ENCODE measurements at places on chromosomes 1 and 21. TPM values are rescaled to one million over a fixed set of nuclear protein-coding genes. Genes with fewer than 3 reads are reported as not detected.

DNA sequence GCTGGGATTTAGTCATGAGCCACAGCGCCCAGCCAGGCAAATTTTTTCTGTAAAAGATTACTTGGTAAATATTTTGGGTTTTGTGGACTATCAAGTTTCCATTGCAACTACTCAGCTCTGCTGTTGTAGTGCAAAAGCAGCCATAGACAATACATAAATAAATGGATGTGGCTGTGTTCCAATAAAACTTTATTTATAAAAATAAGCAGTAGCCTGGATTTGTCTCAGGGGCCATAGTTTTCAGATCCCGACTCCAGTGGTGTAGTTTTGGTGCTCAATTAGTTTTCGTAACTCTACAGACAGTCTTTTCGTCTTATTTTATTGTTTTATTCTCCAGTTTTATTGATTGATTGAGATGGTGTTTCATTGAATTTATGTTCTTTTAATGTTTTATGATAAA, 80.1 kb upstream of the IVNS1ABP start:
- no peak for DNase-seq

DNA sequence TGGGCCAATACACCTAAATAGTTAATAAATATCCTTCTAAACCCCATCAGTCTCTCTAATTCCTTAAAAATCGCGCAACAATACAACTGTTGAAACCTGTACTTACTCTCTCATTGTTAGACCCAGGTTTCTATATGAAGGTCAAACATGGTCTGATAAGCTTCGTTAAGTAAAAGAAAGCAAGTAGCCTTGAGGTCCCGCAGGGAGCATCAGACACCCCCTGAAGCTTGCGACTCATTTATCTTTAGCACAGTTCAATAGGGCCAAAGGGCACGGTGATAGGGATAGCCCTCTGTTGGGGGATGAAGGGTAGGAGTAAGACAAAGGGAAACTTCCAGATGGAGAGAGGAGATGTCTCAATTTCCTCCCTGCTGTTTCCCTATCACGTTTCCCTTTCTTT, 27.3 kb upstream of the THEM4 start:
- DNase-seq = no peak

Gene POU3F1
- total RNA-seq = not detected

Gene SMG5
- total RNA-seq = 44.0 TPM

- no peak for DNase-seq
Measured at GRCh38 chr1:64891448-64891825, 74.9 kb downstream of the JAK1 start.

Gene FCGR3A
- 6.7 TPM for total RNA-seq

DNA sequence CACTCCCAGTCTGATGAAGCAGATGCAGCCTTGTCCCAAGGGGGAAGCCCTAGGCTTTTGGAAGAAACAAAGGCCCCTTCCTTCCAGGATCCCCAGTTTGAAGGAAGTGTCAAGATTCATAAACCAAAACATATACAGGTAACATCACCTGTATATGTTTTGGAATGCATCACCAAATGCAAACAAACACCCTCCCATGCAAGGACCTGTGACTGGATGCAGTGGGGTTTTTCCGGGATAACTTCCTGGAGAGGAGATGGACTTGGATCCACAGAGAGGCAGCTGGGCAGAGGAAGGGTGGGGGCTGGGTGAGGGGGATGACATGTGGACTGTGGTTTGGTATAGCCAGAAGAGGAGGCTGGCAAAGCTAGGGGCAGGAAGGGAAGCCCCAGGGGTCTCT, 1.5 kb upstream of the PLA2G2F start:
- DNase-seq = no peak

Gene ATPAF1
- total RNA-seq = 32.7 TPM

GRCh38 chr1:24411963-24412362, 1.6 kb downstream of the STPG1 start:
- DNase-seq = no peak

Gene IPP
- 9.4 TPM for total RNA-seq

Gene CNR2
- not detected for total RNA-seq

Gene C4BPB
- total RNA-seq = not detected

DNA sequence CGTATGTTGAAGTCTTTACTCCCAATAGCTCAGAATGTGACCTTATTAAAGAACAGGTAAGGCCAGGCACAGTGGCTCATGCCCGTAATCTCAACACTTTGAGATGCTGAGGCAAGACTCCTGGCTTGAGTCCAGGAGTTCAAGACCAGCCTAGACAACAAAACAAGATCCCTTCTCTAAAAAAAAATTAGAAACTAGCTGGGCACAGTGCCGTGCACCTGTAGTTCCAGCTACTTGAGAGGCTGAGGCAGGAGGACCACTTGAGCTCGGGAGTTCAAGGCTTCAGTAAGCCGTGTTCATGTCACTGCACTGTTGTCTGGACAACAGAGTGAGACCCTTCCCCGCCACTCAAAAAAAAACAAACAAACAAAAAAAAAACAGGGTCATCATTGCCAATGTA, 171.3 kb downstream of the RERE start:
- DNase-seq = no peak

DNA sequence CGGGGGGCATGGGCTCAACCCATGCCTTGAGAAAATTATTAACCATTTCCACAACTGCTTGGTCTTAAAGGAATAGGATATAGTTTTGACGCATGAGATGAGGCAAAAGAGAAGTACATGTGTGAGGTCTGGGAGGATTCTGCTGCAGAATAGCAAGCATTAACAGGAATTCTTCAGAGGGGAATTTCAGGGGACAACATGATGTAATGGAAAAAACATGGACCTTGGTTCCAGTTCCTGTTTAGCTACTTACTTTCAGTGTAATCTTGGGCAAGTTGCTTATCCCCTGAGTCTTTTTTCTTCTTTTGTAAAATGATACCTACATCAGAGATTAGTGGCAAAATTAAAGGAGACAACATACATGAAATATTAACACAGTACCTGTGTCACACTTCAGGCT, 85.6 kb downstream of the PRRX1 start:
- DNase-seq = no peak

DNA sequence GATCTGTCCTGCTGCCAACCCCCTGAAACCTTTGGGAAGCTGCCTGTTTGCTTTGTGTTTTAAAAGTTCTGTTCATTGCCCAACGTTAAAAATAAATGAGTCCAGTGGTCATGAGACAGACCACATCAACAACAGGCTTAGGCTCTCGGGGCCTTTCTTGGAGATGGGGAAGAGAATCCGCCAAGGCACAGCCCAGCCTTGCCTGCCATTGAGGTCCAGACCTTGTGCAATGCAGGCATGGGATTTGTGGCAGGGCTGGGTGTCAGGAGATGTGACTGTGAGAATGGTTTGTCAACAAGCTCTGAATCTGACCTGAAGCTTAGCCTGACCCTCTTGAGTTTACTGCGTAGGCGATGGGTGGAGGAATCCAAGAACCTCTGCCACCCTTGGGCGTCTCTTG, 4.2 kb downstream of the SPSB1 start:
- no peak for DNase-seq

Gene NBPF4
- not detected for total RNA-seq

DNA sequence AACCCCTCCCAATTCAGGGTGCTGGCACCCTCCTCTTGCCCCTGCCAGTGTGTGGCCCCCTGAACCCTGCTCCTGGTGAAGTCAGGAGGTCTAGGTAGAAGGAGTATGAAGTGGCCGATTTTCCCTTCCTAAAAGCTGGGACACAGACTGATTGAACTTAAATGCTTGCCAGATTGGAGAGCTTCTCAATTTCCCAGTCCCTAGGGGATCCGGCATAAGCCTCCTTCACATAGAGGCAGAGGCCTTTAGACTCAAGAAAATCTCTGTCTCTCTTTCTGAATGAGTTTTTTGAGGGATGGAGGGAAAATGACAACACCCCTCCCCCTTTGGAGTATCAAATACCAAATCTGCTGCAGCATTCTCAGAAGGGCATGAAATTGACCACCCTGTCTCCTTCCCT, 51.5 kb downstream of the SYT2 start:
- no peak for DNase-seq

DNA sequence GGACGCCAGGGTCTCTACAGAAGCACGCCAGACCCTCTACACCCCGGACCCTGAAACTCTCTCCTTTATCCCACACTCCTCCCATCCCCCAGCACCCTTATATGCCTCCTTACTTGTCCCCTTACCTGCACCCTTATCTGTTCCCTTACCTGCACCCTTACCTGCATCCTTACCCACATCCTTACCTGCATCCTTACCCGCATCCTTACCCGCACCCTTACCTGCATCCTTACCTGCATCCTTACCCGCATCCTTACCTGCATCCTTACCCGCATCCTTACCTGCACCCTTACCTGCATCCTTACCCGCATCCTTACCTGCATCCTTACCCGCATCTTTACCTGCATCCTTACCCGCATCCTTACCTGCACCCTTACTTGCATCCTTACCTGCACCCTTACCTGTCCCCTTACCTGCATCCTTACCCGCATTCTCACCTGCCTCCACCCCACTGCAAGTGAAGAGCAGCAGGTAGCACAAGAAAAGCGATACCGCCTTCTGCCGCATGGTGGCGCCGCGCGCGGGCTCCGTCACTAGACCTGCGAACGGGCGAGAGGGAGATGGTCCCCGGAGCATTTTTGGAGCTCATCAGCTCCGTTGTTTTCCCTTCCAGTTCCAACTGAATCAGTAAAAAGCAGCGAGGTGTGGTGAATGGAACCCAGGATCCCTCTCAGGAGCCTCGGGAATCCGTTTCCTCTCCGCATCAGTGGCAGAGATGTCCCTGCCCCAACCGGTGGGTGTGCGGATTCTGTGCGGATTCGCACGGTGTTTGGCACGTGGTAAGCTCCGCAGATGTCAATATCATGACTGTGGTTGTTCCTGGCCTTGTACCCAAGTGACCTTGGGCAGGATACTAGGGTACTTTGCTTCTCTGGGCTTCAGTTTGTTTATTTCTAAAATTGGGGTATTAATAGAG, 2.9 kb downstream of the IFI6 start:
- peak; percentile 81 for DNase-seq

DNA sequence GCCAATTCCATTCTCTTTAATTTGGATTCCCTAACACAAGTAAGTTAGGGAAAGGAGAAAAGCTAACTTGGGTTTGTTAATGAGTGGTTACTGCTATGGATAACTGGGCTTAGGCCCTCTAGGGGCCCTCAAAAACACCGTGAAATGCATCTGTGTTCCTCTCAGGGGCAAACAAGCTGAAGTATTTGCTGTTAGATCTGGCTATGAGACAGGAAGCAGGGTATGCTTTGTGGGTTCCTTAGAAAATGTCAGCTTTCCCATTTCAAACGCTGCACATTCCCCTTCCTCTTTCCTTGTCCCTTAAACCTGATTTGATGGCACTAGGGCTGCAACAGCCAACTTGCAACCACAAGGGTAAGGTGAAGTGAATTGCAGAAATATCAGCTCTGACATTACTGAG, 5.7 kb upstream of the CAP1 start:
- DNase-seq = no peak

DNA sequence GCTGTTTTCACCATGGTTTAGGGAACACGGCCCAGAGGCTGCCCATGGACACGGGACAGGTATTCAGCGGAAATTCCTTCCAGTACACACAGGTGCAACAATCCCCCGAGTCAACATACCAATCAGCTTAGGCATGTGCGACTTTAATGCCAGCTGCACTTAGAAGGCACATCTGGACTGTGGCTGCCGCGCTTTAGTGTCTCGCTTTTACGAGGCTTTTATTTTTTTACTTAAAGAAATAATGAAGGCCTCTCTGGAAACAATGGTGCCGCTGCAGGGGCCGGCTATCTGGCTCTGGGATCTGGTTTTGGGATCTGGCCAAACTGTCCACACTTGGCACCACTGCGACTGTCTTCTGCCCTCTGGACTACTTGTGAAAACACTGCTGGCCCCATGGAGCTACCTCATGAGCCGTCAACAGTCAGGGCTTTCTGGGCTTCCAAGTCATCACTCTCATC, 55.5 kb downstream of the SLC66A1 start:
- no peak for DNase-seq

GRCh38 chr1:31336687-31337467, 36.0 kb downstream of the FABP3 start:
- no peak for DNase-seq

DNA sequence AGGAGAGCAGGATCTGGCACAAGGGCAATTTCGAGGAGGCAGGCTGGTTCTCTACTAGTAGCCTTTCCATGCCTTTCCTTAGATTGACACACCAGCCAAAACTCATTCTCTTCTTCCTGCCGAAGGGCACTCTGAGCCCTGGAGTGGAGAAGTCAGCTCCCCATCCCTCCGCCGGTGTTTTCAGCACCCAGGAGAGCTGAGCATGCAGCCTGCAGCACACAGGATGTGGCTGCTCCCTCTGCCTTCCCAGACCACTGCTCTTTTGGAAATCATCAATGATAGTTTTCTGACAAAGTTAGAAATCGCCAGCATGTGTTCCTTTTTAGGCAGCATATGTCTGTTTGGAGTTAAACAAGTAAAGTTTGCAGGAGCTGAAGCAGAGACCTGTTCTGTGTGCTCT, 11.7 kb downstream of the RNU5D-1 start:
- no peak for DNase-seq

DNA sequence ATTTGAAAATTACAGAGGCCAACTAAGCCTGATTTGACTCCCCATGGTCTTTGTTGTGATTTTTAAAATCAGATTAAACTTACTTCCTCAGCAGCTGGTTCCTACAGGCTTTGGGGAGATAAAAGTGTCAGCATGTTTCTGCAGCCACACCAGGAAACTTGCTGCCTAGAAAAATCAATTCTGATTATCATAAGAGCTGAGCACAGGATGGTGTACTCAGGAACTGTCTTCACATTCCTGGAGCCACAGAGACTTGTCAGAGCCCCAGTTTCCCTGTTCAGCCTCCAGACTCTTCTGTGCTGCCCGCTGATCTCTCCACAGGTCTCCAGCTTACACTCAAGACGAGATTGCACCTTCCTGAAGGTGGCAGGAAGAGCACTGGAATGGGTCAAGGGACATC, 23.9 kb downstream of the RAB3B start:
- DNase-seq = no peak

Gene MMEL1
- total RNA-seq = 1.3 TPM

DNA sequence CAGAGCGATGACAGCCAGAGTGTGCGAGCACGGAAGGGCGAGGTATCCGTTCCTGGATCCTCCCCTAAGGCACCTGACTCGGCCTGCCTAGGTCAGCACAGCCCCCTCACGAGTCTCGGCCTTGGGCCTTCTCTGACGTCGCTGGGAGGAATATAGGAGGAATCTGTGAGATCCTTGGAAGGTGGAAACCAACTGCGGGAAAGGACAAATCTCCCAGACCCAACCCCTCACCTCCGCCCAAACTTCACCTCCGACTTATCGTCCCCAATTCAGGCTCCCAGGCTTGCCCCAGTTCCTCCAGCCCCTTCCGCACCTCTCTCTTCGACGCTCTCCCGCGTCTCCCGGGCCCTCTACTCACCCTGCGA, 494 bp downstream of the APH1A start:
- DNase-seq = no peak

- DNase-seq = peak; percentile 64
Measured at GRCh38 chr1:52904927-52905698, 16.4 kb downstream of the ECHDC2 start.

All from cerebellum (tissue), 4 donors.